ENCODE measurements at places on chromosomes 7 and 10. TPM values are rescaled to one million over a fixed set of nuclear protein-coding genes. Genes with fewer than 3 reads are reported as not detected.

The HIP1 gene
- 1.6 TPM for total RNA-seq

DNA sequence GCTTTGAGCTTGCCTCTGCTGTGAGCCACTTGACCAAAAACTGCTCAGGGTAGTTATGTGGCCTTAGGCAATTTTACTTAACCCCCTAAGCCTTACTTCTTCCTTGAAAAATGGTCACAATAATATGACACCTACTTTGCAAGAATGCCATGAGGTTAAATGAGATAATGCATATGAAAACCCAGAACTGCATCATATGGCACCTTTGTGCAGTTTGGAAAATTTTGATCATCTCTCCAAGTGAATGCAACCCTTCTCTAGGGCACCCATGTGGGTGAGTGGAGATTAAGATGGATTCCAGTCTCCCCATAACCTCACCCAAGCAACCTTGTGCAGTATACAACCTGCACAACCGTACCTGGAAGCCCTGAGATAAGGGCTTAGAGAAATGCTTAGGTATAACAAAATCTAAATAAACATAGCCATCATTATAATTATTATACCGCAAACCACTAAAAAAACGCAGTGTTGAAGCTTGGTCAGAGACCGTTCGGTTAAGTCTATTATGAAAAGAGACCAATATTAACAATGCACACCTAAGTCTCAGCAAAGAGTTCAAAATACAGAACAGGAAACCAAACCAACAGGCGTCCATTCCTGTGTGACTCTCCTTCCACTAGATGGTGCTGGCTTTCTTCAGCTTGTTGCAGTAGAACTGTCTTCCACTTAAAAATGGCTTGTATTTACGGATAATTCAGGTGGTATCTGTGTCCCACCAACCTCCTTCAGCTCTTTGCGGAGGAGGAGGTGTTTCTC, 21.0 kb upstream of the ASB15 start:
- no peak for DNase-seq

GRCh38 chr7:111083413-111083812, 7.5 kb upstream of the LRRN3 start:
- DNase-seq: peak; percentile 89

GRCh38 chr10:93386631-93387369, 95.3 kb downstream of the MYOF start:
- no peak for DNase-seq

DNA sequence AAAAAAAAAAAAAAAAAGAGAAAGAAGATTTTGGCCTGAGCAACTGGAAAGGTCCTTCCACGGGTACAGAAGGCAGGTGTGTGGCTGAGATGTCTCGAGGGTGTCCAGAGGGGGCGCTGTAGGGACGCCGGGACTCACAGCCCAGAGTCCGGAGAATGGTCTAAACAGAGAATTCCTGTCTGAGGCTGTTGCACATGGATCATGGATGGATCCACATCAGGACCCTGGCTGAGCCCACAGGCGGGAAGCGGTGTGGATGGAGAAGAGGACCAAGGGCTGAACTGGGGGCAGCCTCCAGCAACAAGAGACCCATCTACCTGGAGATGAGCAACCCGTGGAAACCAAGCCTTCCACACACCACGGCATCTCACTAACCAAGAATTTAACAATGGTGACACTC, 55.0 kb downstream of the PKD1L1 start:
- DNase-seq: no peak

The SPDYE8 gene
- total RNA-seq: not detected

The HTR5A gene
- total RNA-seq: not detected

The LBX1 gene
- not detected for total RNA-seq

GRCh38 chr10:115171392-115171960, 78.3 kb downstream of the ATRNL1 start:
- DNase-seq: no peak

DNA sequence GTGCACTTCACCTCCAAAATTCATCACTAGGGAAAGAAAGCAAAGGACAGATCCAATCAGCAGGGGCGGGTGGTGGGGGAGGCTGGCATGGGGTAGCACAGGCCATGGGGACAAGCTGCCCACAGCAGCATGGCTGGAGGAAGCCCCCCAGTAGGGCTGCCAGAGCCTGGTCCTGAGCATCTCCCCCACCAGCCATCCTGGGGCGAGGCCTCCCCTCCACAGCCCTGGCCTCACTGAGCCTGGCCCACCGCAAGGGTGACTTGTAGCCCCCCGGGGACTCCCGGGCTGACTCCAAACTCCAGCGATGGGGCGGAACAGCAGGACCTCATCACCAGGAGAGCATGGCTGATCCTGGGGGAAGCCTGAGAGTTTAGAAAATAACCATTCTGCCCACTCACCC, 92.4 kb upstream of the TCERG1L start:
- DNase-seq: no peak

The MOGAT3 gene
- total RNA-seq: not detected

GRCh38 chr10:122246830-122247520, 24.1 kb upstream of the BTBD16 start:
- DNase-seq: no peak

- no peak for DNase-seq
These were observed 160.7 kb downstream of the NXPH1 start for GRCh38 chr7:8594115-8594514.

- DNase-seq: no peak
These were observed 132.1 kb downstream of the SMURF1 start for GRCh38 chr7:99011706-99012404.

The SNX10 gene
- total RNA-seq: 6.6 TPM

The ANKRD16 gene
- 8.4 TPM for total RNA-seq

DNA sequence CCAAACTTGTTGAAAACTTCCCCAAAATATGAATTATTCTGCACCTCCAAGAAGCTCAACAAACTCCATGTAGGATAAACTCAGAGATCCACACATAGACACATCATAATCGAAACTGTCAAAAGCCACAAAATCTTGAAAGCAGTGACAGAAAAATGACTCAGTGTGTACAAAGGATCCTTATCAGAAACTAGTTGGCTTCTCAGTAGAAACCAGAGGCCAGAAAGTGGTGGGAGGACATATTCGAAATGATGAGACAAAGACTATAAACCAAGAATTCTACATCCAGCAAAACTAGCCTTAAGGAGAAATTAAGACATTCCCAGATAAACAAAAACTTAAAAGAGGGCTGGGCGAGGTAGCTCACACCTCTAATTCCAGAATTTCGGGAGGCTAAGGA, 38.5 kb downstream of the MCMBP start:
- DNase-seq: no peak

The THNSL1 gene
- total RNA-seq: 8.1 TPM

GRCh38 chr10:48519481-48520183, 85.2 kb downstream of the ARHGAP22 start:
- no peak for DNase-seq

DNA sequence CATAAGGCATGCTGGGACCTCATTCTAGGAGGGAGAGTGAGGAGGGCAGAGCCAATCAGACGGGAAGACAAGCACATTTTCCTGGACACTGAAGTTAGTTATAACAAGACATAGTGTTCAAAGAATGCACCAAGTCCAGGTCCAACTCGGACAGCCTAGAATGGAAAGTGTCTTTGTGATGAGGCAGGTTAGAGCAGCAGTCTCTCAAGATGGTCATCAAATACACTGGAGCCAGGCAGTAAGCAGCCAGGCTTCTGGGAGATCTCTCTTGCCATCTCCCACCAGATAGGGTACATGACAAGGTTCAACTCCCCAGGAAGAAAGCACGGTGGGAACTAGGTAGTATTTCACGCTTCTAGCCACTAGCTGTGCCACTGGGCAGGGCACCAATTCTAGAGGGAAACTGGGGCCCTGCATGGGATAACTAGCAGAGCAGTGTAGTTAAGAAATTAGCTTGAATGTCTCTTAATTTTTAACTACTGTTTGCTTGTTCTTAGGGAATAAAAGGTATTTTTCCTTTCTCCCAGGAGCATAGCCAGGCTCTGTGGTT, 7.6 kb upstream of the GPAM start:
- no peak for DNase-seq

The PCLO gene
- total RNA-seq: not detected

- no peak for DNase-seq
These were observed 36.3 kb downstream of the PALS2 start for GRCh38 chr7:24609570-24609969.

GRCh38 chr10:87506956-87507355, 2.3 kb downstream of the MINPP1 start:
- DNase-seq: no peak
